Stimulated activated CD4-positive, alpha-beta T cell treated with anti-CD3 and anti-CD28 coated beads, TNF-alpha, amount 100 ng/mL, for 1 hour (primary cell): ENCODE measurements at places on chromosomes 2 and 18.

- DNase-seq: no peak
Observed at GRCh38 chr2:28658369-28658768, 93.3 kb upstream of the PPP1CB start.

DNA sequence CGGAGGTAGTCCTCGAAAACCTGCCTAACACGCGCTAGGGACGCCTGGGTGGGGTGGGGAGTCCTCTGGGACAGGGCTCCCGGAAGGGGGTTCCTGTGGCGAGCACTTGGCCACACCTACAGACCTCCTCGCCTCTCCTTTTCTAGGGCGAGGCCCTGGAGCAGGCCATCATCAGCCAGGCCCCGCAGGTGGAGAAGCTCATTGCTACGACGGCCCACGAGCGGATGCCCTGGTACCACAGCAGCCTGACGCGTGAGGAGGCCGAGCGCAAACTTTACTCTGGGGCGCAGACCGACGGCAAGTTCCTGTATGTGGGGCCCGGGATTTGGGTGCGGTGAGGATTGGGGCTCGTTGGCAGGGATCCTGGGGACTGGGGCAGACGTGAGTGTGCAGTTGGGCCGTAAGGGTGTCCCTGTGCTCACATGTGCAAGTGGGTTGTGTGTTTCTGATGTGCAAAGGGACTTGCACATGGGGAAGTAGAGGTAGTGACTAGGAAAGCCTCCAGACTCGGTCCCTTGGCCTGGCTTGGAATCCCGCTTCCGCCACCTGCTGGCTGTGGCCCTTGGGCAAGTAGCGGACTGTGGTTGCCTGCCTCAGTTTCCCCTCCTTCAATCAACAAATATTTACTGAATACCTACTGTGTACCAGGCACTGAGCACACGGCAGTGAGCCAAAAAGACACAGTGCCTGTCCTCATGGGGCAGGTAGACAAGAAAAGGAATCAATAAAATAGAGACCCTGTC lies 11.7 kb downstream of the ZAP70 start:
- DNase-seq: no peak

- DNase-seq: no peak
Observed at GRCh38 chr18:67080601-67081000, 435.9 kb downstream of the DSEL start.

GRCh38 chr2:1603059-1603458 lies 141.3 kb downstream of the PXDN start:
- DNase-seq: no peak

GRCh38 chr2:134955744-134956143 lies 37.1 kb downstream of the CCNT2 start:
- DNase-seq: no peak

DNA sequence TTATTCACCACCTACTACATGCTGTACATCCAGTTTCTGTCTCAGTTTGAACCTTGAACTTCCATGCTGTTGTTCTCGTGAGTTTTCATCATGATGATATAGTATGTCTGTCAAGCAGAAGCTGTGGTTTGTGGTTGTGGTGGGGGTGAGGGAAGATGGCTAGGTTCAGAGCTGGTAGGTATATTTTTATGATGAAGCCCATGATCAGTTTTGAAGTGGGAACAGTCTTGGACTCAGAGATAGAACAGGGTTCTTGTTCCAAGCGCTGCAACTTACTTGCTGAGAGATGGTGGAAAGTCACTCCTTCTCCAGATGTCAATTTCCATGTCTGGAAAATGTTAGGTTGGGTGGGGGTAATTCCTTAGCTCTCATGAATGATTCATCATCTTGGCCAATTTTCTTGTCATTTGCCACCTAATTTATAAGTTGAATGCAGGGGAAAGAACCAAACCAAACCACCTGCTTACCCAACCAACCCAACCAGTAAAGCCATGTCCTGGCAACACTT lies 21.6 kb downstream of the PMAIP1 start:
- no peak for DNase-seq

DNA sequence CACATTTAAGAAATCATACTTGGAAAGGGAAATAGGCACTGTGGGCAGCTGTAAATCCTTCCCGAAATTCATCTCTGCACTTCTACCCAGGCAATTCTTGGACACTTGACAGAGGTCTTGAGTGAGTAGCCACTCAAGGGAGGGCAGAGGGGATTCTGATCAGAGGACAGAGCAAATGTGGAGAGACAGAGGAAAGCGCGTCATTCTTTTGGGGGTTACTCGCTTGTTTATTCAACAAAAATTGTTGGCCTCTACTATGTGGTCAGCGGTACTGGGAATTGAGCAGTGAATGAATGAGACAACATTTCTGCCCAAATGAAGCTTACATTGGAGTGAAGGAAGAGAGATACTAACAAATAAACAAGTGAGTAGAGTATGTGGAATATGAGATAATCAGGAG lies 41.4 kb upstream of the YES1 start:
- DNase-seq: no peak

GRCh38 chr2:159946326-159946999 lies 116.0 kb downstream of the PLA2R1 start:
- no peak for DNase-seq

- no peak for DNase-seq
Observed at GRCh38 chr18:4024702-4025101, 430.4 kb downstream of the DLGAP1 start.

DNA sequence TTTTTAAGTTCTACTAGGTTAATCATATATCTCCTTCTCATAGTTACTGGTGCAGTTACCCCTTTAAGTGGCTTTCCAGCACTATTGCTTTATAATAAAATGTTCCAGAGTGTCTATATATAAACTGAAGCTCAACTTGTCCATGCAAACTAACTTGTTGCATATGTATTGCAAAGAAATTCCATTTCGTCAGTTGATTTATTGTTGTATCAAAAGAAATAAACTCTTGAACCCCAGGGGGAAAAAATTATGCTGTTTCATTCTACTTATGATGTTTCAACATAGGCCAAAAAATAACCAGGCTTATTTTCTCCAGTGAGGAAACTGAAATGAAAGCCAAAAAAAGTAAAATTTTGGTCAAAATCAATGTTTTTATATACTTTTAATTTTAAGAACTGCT lies 491.9 kb downstream of the NR4A2 start:
- no peak for DNase-seq

DNA sequence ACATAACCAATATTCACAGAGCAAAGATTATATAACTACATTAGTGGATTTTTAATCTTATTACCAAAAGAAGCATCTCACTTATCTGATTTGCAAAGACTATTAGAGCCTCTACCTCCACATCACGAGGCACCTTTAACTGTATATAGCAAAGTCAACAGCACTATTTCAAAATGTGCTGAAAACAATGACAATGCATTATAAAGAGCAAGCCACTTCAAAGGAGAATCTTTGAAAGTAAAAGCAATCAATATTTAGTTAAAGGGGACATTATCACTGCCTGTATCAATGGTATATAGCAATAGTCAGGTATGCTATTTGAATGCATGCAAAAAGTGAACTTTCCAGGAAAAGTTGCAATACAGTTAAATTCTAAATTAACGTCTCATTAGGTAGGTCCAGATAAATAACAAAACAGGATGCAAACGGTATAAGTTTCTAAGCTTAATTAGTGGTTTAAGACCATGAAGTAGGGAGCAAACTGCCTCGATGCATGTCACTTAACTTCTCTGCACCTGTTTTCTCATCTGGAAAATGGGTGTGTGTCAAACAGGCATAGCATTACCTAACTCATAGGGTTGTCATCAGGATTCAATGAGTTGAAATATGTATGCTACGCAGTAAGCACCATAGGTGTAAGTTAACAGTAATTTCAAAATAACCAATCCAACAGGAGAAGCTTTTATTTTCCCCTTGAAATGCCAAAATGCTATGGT lies 31.6 kb downstream of the ATL2 start:
- DNase-seq: no peak

GRCh38 chr18:32271672-32272208 lies 81.9 kb downstream of the MEP1B start:
- DNase-seq: no peak

- no peak for DNase-seq
Observed at GRCh38 chr2:165462443-165462842, 7.1 kb upstream of the CSRNP3 start.
